ENCODE measurements at places on chromosomes 6 and 20.

GRCh38 chr6:22152841-22153240 is 144.0 kb downstream of the PRL start:
- no peak for DNase-seq

- DNase-seq = no peak
Measured at GRCh38 chr6:57019434-57019833, 27.1 kb upstream of the KIAA1586 start.

GRCh38 chr6:40678941-40679340 is 91.8 kb upstream of the LRFN2 start:
- DNase-seq = no peak

DNA sequence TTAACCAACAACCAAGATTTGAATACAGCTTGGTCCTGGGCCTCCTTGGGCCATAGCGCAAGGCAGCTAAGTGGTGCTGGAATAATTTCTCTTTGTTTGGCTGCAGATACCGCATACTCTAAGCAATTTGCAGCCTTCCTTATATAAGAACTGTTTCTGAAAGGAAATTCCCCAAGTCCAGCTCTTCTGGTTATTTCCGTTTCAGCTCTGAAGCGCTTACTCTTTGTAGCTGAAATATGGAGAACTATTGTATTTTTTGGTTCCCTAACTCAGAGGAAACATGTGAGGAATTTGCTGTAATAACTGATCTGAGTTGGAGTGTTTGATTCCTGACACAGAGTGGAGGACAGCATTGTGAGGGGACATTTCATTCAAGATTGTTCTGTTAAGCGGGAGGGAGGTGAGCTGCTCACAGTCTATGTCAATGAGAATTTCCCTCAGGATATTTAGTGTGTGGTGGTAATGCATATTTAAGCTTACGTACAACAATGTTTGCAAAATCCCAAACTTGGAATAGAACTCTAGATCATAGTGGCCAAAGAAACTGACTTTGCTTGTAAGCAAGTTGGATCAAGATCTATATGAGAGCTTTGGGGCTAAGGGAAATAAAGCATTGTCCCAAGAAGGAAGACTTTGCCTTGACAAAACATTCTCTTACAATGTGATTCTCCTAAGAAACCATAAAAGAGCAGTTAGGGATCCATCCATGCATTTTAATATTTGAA is 576.6 kb upstream of the FLRT3 start:
- DNase-seq = no peak

DNA sequence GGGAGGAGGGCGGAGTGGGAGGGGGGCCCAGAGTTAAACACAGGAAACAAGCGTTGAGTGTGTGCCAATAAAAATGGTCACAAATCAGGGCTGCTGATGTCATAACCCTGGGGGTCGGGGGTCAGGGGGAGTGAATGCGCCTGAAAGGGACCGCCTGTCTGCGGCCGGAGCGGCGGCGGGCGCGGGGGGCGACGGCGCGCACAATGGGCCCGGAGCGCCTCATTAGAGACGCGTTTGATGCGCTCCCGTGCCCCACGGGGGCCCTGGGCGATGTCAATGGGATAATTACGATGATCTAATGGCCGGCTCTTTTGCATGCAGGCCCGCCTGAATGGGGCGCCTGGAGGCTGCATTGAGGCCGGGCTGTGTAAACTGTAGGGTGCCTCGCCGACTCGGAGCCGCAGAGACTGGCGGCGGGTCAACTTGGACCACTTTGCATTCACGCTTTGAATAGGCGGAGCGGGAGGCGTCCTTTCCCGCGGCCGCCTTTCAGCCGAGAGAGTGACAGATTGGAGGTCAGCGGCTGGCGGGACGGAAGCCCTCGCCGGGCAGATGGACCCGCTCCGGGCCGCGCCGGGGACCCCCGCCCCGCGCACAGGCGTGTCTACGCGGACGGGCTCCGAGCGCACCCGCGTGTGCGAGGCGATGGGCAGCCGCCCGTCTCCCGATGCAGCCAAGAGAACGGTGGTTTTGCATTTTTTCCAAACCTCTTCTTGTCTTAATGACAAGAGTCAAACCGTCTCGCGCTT is 296.1 kb downstream of the TFAP2C start:
- DNase-seq = no peak

- DNase-seq = no peak
Measured at GRCh38 chr20:20173254-20173653, 120.9 kb downstream of the CFAP61 start.

GRCh38 chr6:79137671-79138070 is 59.6 kb upstream of the PHIP start:
- no peak for DNase-seq

DNA sequence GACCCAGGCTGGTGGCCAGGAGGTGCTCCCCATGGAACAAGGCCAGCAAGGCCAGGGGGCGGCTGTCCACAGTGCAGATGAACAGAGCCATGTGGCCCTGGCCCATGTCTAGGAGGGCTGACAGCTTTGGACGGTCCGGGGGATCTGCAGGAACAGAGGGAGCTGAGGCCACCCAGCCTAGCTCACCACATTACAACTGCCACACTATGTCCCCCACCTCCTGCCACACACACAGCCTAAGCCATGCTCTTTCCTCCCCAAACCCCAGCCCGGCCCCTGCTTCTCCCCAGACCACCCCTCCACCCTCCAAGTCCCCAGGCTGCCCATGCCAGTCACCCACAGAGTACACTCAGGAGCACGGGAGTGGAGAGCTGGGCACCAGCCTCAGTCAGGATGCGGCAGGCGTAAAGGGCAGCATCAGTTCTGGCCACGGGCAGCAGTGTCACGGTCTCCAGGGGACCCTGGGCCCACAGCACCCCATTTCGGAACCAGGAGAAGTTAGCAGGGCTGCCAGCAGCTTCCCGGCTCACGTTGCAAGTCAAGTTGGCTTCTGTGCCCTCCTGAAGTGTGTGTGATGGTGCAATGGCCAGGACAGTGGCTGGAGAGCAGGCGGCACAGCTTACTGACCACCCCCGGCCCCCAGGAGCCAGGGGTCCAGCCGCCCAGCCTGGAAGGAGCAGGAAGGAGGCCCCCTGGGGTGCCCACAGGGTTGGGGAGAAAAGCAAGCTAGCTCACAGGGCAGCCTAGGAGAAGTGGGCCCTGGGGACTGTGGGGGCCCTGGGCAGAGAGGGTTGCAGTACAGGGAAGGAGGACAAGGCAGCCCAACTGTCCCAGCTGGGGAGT is 15.2 kb upstream of the ADAM33 start:
- no peak for DNase-seq

DNA sequence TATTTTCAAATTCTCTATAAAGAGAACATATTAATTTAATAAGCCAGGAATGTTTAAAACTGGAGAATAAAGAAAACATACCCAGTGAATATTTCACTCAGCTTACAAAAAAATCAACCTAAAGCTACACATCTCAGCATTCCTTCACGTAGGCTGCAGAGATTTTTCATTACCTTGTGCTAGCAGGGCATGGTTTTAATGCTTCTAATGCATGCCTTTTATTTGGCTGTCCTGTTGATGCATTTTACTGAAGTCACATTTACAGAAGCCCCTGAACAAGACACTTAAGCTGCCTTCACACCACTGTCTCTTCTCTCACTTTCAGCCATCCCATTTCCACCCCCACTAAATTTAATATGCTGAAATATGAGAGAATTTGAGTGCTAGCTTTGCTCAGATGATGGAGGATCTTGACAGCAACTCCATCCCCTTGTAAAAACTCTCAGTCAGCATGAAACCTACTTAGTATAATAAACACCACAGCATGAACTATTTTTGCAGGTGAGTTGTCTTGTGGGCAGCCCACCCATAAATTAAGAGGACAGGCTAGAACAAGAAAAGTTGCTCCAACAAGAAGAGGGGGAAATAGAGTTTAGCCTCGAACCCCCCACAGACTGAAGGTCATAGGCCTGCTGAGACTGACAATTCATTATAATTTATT is 159.4 kb downstream of the SIM1 start:
- no peak for DNase-seq

DNA sequence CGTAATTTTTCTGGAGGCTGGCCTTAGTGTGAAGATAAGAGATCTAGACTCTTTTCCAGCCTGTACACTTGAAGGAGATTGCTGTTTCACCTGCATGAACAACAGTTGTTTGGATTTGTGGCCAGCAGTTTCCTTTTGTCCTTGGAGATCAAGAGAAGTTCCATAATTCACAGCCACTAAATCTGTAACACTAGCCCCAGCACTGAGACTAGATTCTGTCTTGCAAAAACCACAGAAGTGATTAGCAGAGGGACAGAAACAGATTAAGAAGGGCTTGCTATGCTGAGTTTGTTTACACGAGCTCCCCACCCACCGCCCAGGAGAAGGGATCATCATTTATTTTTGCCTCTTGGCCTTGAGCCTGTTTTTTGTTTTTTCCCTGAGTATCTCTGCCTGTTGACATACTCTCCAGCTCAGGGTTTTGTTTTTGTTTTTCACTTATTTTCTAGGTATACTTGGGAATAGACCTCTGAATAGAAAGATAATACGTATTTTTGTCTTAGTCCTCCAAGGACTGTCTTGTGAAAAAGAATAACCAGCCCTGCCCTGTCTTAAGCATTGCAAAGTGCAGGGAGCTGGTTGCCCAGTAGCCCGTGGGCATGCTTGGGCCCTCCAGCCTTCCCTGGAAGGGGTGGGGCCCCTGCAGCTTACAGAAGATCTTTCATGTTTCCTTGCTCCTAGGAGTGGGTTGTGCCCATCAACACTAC is 93.1 kb upstream of the SOX4 start:
- no peak for DNase-seq

GRCh38 chr20:14657266-14658005 is 320.0 kb upstream of the FLRT3 start:
- DNase-seq = no peak

GRCh38 chr20:63740070-63740626 is 572 bp downstream of the SLC2A4RG start:
- peak; percentile 7 for DNase-seq

GRCh38 chr6:3247255-3248146 is 11.2 kb upstream of the PSMG4 start:
- DNase-seq = no peak

- DNase-seq = no peak
Measured at GRCh38 chr6:12083763-12084162, 71.7 kb downstream of the HIVEP1 start.

- no peak for DNase-seq
Measured at GRCh38 chr6:73177221-73177944, 47.9 kb downstream of the KHDC1L start.

GRCh38 chr6:50922579-50923525 is 104.2 kb downstream of the TFAP2B start:
- no peak for DNase-seq

DNA sequence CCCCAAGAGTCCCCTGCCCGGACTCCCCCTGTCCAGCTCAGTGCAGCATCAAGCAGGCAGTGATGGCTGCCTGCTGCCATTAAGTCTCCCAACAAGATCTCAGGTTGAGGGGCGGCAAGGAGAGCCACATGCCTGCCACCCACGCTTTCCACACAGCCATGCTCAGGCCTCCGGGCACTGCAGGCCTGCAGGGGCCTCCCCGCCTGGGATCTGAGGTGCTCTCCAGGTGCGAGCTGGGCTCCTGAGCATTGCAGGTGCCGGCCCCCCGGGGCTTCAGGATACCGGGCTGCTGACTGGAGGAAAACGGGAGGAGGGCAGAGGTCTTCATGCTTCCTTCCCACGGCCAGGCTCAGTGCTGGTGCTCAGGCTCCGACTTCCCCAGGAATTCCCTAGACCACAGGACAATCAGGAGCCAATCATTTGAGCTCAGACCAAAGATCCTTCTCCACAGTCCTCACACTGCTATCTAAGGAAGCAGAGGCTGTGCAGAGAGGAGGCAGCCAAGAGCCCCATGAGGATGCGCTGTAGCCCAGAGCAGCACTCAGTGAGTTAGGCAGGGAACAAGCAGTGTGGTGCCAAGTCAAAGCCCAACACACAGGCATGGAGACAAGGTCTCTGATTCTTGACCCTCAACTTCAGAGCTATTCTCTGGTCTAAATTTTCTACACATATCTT is 52.7 kb downstream of the PYGB start:
- no peak for DNase-seq

DNA sequence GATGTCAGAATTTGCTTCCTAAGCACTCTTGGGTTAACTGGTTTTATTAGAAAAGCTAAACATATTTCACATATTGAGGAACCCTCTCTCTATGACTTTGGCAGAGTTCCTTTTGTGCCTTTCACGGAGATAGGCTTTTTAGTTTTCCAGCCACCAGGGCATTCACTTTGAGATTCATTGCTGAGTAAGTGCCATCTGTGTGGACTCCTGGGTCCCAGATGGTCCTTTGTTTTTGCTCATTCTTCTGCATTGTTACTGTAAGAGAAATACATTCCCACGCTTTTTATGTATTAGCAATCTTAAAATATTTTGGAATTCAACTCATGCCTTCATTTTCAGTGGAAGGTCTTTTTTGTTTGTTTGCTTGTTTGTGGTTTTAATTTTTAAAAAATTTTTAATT is 76.3 kb upstream of the PHACTR2 start:
- DNase-seq = no peak

DNA sequence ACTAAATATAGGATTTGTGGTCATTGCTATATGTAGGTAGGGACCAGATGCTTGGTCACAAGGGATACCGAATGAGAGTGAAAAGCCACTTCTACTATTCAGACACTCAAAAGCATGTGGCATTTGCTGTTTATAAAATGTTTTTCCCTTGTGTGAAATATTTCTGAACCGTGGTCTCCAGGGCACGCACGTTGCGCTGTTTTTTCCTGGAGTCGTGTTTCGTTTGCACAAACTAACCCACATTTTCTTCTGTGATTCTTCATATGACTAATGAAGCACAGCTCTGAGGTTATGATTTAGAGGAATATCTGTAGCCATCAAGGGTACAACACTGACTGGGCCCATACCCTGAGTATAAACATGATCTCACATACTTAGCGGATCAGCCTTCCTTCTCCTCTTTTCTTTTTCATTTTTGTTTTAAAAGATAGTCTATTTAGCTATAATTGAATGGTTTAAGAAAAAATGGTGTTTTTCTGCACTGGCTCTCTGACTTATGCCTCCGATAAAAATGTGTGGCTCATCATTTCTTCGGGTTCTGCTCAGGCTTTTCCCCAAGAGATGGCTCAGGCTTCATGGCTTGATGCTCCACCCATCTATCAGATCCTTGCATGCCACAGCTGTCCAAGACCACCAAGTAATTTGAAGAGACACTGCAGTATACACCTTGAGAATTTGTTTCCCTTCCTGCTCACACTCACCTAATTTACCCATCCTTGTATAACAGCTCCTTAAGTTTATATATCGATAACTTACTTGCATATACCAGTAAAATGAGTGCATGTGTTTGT is 59.9 kb upstream of the HBS1L start:
- DNase-seq = no peak

DNA sequence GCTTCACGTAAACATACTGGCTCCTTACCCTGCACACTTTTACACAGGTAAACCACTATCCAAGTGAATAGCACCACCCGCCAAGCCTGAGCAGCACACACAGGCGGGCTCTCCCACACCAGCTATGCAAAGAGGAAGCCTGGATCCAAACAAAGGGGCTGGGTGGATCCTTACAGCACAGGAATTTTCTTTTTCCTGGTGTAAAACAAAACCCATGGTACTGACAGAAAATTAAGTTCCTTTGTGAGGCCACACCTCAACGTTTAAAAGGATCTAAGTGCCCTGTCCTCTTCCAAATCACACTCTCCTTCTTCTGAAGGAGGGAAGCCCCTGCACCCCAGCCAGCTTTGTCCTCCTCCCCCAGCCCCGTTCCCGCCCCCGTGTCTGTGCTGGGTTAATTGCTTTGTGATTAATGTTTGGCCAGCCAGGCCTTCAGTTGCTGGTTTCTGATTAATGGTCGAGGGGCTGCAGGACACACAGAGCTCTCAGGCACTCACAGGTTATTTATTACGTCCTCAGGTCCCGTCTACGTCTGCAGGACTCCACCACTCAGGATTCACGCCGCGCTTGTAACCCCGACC is 6.1 kb downstream of the DACT2 start:
- DNase-seq = no peak

GRCh38 chr20:38935285-38935684 is 9.1 kb downstream of the FAM83D start:
- peak; percentile 4 for DNase-seq

- DNase-seq = no peak
Measured at GRCh38 chr20:62496568-62497218, 20.9 kb upstream of the GATA5 start.
